NCI-H1694 treated with DMSO at 0.1 percent for 48 hours (cell line): ENCODE measurements at places on chromosomes 5 and 9.

DNA sequence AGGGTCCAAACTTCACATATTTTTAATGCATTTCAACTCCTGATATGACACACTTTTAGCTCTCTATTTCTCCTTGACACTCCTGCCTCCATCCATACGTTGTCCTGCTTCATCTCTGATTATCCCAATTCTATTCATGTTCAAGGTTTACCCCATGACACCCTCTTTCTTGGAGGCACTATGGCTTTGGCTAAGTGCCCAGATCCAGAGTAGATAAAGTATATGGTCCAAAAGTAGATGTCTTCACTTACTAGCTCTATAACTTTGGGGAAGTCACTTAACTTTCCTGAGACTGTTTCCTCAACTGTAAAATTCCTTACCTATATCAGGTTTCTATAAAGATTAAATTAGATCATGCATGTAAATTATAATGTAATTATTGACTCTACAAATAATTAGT is 36.1 kb downstream of the SLC22A5 start:
- DNase-seq: no peak

- no peak for DNase-seq
Measured at GRCh38 chr9:135088979-135089847, 1.7 kb downstream of the OLFM1 start.

GRCh38 chr5:149913436-149914419 is 30.9 kb downstream of the PDE6A start:
- no peak for DNase-seq

DNA sequence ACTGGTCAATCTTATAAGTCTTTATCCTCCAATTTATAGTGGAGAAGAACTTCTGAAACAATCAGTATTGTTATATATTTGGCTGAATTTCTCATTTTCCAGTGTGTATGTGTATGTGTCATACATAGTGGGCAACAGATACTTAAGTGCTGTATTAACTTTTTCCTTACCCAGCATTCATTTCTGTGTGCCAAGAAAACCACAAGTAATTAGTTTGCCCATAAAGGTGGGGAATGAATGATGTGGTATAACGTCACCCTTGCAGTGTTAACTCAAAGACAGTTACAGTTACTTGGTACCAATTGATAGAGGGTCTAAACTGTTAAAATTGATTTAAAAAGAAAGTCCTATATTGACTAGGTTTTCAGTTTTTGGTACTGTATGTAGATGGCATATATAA is 2.0 kb downstream of the OGN start:
- no peak for DNase-seq

DNA sequence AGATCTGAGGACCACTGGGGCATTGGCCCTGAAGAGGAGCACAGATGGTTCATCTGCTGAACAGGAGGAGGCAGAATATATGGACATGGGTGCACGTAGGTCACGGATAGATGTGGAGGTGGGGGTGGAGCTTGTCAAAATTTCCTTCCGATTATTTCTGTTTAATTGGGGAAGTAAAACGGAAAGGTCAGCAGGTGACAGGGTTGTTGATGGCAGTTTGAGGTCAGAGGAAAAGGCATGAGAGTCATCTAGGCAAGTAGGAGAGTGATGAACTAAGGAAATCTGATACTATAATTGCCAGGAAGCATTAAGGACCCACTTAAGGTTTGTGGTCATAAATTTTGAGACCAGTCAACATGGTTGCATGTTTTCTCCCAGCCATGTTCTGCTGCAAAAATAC is 8.4 kb upstream of the FAM81B start:
- no peak for DNase-seq

DNA sequence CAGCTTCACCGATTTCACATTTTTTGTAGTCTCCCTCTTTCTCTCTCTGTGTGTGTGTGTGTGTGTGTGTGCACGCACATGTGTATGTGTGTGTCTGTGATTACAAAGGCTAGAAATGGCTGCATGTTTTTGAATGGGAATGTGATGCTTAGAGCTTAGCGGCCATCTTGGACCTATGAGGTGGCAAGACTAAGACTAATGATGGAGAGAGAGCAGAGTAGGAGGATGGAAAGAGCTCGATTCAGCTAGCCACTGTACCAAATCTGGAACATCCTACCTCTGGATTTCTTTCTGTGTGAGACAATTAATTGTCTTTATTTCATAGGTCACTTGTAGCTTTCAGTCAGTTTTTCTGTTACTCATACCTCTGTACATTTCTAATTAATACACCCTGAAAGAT is 205.1 kb downstream of the PCSK1 start:
- no peak for DNase-seq

GRCh38 chr5:10691826-10692785 is 68.9 kb downstream of the DAP start:
- no peak for DNase-seq

GRCh38 chr5:35370871-35371270 is 140.6 kb upstream of the PRLR start:
- DNase-seq: no peak

- DNase-seq: no peak
Measured at GRCh38 chr9:89657765-89658164, 53.0 kb downstream of the GADD45G start.

- DNase-seq: no peak
Measured at GRCh38 chr5:55037046-55037771, 13.2 kb downstream of the GZMK start.
